ENCODE measurements at places on chromosomes 12 and 14.

DNA sequence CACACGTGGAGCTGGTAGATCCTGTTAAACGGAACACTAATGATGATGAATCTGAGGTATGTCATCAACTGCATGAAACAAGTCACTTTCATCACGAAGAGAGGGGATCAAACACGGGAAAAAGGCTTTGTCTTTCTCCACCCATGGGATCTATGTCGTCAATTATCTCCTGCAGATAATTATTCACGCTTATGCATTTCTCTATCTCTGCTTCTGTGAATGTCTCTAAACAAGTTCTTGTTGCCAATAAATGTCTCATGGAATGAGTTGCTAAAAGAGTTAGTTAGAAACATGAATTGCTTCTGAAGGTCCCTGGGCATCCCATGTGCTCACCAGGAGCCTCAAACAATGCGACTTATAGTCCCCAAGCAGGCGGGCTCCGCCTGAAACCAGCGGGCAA is 1228.2 kb upstream of the TMEM132C start:
- DNase-seq = no peak

- no peak for DNase-seq
Observed at GRCh38 chr14:95530473-95531276, 4.2 kb upstream of the GLRX5 start.

DNA sequence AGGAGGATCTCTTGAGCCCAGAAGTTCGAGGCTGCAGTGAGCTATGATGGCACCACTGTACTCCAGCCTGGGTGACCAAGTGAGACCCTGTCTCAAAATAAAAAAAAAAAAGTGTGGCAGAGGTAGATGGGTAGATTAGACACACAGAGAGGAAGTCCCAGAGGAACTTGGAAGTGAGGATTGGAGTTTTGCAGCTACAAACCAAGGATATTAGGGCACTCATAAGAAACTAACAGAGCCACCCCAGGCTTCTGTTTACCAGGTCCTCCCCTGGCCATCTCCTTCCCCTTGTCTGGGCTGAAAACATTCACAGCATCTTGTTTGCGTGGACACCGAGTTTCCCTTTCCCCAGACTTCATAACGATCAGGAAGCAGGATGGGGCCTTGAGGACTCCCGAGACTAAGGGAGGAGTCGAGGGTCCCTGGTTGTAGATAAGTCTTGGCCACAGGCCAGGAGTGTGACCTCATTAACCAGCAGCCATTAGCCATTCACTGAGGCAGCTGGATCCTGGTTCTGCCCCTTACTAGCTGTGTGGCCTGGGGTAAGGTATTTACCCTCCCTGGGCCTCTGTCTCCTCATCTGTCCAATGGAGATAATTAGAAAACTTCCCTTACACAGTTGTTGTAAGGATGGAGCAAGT is 2.1 kb downstream of the MAP1LC3B2 start:
- no peak for DNase-seq

GRCh38 chr12:106851306-106851705 is 76.8 kb downstream of the RIC8B start:
- DNase-seq = no peak

DNA sequence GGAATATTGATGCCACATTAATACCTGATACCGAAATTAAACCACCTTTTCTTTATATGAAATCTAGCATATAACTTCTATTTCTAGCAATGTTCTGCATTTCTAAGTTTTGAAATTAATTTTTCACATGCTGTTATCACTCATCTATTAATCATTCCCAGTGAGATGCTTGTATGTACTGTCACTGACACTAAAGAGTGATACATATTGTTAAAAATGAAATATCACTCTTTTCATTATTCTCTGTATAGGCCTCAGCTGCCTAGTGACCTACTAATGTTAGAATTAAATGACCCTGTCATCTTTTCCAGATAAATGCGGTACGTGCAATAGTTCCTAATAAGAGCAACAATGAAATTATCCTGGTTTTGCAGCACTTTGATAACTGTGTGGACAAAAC is 49.7 kb upstream of the KCNH3 start:
- no peak for DNase-seq

DNA sequence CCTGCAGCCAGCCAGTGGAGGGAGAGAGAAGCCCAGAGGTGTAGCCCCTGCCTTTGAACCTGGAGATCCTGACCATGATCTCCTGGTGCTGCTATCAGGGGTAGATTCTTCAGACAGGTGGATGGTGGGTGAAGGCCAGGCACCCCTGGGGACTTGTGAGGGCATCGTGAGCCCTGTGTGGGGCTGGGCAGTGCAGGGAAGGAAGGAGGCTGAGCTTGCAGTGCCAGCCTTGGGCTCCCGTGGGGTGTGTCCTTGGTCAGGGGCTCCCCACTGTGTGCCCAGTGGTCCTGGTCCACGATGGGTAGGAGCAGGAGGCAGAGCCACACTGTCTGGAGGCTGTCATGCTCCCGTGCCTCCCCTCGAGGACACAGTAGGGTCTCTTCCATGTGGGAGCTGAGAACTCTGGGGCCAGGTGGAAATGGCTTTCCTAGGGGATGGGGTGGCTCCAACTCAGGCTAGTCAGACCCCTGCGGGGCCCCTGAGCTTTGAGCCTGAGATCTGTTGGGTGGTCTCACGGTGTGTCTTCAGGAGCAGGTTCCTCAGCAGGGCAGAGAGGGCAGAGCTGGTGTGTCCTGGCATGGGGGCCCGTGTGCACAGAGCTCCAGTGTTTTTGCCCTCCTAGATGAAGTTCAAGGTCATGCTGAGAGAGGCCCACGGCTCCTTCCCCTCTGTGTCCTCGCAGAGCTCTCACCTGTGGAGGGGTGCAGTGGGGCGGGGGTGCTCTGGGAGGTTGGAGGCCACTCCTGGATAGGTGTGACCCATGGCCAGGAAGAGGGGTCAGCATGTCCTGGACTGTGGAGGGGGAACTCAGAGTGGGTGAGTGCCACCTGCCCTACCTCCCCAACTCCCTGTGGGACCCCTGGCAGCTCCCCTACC is 25.0 kb downstream of the RTL1 start:
- no peak for DNase-seq

DNA sequence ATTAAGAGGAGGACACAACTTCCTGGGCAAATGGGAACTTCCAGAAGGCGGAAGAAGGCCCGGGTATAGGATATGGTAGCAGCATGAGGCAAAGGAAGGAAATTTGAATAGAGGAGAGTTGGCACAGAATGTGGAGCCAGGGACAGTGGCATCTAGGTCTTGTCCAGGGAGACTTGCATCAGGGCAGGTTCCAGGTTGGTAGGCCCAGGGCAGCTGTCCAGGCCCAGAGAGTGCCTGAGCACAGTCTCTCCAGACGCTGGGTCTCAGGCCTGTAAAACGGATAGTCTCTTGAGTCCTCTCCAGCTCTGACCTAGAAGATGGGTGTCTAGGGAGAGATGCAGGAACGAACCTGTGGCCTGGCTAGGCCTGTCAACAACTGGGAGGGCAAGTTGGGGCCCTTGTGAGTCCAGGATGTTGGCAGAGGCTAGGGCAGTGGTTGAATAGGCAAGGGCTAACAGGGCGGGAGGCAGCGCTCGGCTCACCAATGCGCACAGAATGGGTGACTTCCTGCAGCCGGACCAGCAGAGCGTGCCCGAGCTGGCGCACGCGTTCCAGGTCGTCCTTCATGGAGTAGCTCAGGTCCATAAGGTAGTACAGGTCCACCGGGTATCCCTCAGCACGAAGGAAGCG is 9.9 kb downstream of the ITGB7 start:
- no peak for DNase-seq

DNA sequence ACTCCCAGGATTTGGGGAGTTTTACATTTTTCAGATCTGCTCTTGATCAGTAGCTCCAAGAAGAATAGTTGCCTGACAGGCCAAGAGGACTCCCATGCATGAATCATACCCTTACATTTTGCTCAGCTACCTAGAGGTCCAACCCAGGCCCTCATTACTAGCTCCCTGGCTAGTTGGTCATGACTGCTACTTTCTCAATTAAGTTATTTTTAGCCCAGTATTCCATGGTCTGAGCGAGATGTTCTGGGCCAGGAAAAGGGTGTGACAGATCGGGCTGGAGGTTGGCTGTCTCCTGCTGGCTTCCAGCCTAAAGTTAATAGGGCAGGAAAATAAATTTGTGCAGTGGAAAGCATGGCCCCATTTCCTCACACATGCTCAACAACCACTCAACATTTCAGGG is 379.2 kb downstream of the GRIN2B start:
- no peak for DNase-seq

- DNase-seq = no peak
Observed at GRCh38 chr12:122184517-122184916, 1.6 kb downstream of the LRRC43 start.

- no peak for DNase-seq
Observed at GRCh38 chr14:25756876-25757275, 706.9 kb upstream of the STXBP6 start.

GRCh38 chr14:56666716-56667115 is 87.1 kb downstream of the TMEM260 start:
- no peak for DNase-seq

GRCh38 chr14:92770484-92770883 is 22.1 kb upstream of the LGMN start:
- DNase-seq = no peak

GRCh38 chr14:101066826-101067510 is 163.4 kb upstream of the RTL1 start:
- DNase-seq = no peak

GRCh38 chr12:64714551-64714968 is 44.6 kb downstream of the GNS start:
- DNase-seq = no peak

DNA sequence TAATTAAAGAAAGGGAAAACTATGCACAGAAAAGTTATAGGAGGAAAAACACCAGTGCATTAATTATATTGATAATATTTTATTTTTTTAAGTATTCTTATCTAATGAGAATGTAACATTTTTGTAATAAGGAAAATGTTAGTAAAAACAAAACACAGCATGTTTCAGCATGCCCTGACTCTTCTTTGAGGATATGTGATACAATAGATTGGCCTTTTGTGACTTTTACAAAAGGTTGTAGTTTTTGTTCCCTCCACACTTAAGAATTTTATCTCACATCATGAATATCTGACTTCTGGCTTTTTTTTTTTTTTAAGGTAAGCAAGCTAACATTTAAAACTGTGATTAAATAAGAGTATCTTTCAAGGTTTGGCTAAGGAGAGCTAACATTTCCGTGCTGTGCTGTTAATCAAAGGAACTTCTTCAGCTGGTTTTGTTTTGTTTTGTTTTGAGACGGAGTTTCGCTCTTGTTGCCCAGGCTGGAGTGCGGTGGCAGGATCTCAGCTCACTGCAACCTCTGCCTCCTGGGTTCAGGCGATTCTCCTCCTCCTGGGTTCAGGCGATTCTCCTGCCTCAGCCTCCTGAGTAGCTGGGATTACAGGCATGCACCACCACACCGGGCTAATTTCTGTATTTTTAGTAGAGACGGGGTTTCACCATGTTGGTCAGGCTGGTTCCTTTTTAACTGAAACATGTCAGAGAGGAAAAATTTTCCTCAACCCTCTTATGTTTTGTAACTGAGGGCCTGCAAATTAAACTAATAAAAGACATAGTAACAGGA is 30.8 kb upstream of the RESF1 start:
- DNase-seq = no peak

GRCh38 chr12:99142651-99143050 is 497.6 kb downstream of the APAF1 start:
- DNase-seq = no peak

- DNase-seq = no peak
Observed at GRCh38 chr14:45587142-45587541, 334.1 kb upstream of the MIS18BP1 start.

DNA sequence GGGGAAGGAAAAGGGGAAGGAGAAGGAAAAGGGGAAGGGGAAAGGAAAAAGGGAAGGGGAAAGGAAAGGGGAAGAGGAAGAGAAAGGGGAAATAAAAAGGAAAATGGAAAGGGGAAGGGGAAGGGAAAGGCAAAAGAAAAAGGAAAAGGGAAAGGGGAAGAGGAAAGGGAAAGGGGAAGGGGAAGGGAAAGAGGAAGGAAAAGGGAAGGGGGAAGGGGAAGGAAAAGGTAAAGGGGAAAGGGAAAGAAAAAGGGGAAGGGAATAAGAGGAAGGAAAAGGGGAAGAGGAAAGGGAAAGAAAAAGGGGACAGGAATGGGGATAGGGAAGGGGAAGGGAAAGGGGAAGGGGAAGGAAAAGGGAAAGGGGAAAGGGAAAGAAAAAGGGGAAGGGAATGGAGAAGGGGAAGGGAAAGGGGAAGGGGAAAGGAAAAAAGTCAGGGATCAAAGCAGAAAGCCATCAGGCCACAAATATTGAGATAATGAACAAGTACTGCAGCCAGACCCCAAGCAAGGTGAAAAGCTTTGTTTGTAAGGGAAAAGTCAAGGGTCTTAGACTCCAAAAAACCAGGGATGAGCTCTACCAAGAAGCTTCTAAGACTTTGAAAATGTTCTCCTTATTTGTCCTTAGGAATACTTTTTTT is 20.0 kb downstream of the DICER1 start:
- no peak for DNase-seq

GRCh38 chr12:114998118-114998749 is 314.3 kb upstream of the TBX3 start:
- DNase-seq = no peak

Measured in stimulated activated CD8-positive, alpha-beta memory T cell treated with anti-CD3 and anti-CD28 coated beads, Interleukin-4, amount 100 ng/mL, for 1 hour (primary cell).